Cardiac muscle cell (in vitro differentiated cells and primary cell): ENCODE measurements at places on chromosomes 16 and 17. TPM values are rescaled to one million over a fixed set of nuclear protein-coding genes. Genes with fewer than 3 reads are reported as not detected.
A peak's percentile ranks its signal among the peaks of the same experiment; 100 is the strongest.

DNA sequence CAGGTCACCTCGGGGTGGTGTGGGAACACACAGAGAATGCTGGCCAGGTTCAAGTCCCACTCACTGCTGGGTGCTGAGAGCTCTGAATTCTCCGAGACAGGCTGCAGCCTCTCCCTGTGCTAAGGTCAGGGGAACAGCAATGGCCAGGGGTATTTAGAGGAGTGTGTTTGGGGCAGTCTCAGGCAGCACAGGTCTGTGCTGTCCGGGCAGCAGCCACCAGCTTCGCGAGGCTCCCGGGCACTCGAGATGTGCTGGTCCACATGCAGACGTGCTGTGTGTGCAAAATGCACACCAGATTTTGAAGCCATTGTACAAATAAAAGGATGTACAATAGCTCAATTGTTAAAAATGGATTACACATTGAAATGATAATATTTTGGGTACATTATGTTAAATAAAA, 7.1 kb downstream of the NHERF1 start:
- no peak overlapping the region for H3K4me3 ChIP-seq
- H3K4me1 ChIP-seq, result peaks cover 27% of the 10 kb centered on the region
- no peaks in the 10 kb centered on the region for H3K36me3 ChIP-seq
- no peaks in the 10 kb centered on the region for H3K27me3 ChIP-seq
- DNase-seq, result no peak
- no peak overlapping the region for H3K27ac ChIP-seq

DNA sequence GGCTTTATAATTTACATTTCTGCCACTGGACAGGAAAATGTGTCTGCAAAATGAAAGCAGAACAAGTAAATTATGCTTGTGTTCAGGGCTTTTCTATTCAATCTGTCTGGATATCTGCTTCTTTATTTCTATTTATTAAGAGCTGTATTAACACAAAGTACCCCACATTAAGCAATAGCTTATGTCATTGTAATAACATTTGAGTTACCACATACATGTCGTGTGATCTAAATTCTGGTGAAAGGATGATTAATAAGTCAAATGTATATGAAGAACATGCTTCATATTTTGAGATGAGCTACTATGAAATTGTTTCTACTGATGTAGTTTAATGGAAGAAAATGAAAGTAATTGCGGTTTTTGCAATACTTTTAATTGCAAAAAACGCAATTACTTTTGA, 238.2 kb downstream of the KCNJ2 start:
- DNase-seq, result peak; percentile 52
- H3K27ac ChIP-seq, result no peak overlapping the region
- H3K36me3 ChIP-seq, result no peaks in the 10 kb centered on the region

DNA sequence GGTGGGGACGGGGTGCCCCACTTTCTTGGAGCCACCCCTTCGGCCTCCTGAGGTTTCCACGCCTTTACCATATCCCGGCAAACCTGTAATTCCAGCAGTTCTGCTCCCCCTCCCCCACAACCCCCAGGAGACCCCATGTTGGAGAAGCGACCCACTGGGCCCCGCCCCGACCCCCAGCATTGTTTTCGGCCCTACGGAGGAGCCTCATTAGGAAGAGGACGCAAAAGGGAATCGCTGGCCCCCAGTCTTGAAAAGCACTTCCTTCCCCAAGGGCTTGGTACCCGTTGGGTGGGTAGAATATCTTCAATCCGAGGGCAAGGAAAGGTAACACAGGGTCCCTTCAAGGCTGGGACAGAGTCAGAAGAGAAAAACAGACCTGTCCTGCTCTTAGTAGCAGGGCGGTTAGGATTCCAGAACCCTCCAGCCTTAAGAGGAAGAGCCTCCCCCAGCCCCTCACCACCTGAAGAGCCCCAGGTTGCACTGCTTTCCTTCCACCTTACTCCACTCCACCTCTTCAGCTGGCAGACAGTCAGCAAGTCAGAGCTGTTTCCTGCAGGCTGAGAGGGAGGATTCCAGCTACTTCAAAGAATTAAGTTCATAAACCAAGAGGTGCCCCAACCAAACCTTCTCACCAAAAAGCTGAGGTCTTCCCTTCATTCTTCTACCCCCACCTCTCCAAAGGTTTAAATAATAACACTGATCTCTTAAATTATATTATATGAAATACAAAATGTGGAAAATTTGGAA, 803 bp upstream of the TLCD2 start:
- H3K4me1 ChIP-seq, result peaks cover 5% of the 10 kb centered on the region
- DNase-seq, result no peak
- H3K27me3 ChIP-seq, result no peaks in the 10 kb centered on the region
- no peak overlapping the region for H3K27ac ChIP-seq
- peak overlapping the region; percentile 62 for H3K4me3 ChIP-seq

GRCh38 chr17:16948587-16949376, 23.1 kb downstream of the TNFRSF13B start:
- no peaks in the 10 kb centered on the region for H3K4me1 ChIP-seq
- H3K27me3 ChIP-seq, result no peaks in the 10 kb centered on the region
- no peak overlapping the region for H3K4me3 ChIP-seq
- H3K27ac ChIP-seq, result no peak overlapping the region
- no peaks in the 10 kb centered on the region for H3K36me3 ChIP-seq

ZNF469 gene
- total RNA-seq, result 0.24 and 0.35 TPM in 2 replicates

GRCh38 chr17:79191270-79191934, 116.8 kb downstream of the ENGASE start:
- DNase-seq, result no peak
- no peaks in the 10 kb centered on the region for H3K4me1 ChIP-seq
- no peak overlapping the region for H3K4me3 ChIP-seq
- H3K27me3 ChIP-seq, result peaks cover 32% of the 10 kb centered on the region

DNA sequence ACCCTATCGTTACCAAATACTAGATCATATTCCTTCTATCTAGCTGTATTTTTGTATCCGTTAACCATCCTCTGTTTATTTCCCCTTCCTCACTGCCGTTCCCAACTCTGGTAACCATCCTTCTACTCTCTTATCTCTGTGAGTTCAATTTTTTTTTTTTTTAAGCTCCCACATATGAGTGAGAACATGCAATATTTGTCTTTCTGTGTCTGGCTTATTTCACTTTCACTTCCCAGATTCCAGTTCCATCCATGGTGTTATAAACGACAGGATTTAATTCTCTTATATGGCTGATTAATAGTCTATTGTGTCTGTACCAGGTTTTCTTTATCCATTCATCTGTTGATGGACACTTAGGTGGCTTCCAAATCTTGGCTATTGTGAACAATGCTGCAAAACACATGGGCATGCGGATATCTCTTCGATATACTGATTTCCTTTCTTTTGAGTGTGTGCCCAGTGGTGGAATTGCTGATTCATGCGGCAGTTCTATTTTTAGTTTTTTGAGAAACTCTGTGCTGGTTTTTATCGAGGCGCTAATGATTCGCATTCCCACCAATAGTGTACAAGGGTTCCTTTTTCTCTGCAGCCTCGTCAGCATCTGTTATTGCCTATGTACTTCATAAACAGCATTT, 599.6 kb downstream of the TMEM114 start:
- no peak for DNase-seq
- no peak overlapping the region for H3K4me3 ChIP-seq
- no peaks in the 10 kb centered on the region for H3K4me1 ChIP-seq

DNA sequence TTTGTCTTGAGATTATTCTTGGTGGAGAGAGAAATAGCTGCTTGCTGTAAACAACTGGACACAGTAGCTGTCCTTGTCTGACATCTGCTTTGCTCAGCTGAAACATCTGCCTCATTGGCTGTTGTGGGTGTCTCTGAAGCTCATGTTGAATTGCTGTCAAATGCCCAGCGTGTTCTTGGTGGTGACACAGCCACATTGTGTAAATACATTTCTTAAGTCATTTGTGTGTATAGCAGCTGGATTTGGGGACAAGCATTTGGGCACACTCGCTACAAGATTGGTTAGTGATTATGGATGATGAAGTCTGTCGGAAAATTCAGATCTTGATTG, 5.3 kb downstream of the FAM234A start:
- no peak overlapping the region for H3K4me3 ChIP-seq
- H3K27me3 ChIP-seq, result no peaks in the 10 kb centered on the region
- H3K27ac ChIP-seq, result peak overlapping the region; percentile 83
- H3K4me1 ChIP-seq, result peaks cover 11% of the 10 kb centered on the region
- H3K36me3 ChIP-seq, result no peaks in the 10 kb centered on the region
- peak; percentile 30 for DNase-seq

MPG gene
- total RNA-seq, result 90.2 and 135 TPM in 2 replicates

APOH gene
- total RNA-seq, result not detected in 2 replicates

DNA sequence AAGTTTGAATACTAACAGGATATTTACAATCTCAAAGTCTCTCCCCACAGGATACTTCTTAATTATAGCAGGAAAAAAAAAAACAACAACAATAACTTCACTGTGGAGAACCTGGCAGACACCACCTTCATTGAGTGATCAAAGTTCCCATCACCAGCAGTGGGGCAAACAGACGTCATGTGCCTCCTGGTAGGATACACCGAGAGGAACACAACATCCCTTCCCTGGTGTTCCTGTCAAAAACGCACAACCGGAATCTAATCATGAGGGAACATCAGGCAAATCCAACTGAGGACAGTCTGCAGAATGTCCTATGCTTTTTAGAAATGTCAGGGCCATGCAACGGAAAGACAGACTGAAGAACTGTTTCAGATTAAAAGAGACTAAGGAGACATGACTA, 80.0 kb downstream of the ZFHX3 start:
- H3K27ac ChIP-seq, result no peak overlapping the region
- no peaks in the 10 kb centered on the region for H3K4me1 ChIP-seq
- no peaks in the 10 kb centered on the region for H3K27me3 ChIP-seq
- DNase-seq, result no peak

DNA sequence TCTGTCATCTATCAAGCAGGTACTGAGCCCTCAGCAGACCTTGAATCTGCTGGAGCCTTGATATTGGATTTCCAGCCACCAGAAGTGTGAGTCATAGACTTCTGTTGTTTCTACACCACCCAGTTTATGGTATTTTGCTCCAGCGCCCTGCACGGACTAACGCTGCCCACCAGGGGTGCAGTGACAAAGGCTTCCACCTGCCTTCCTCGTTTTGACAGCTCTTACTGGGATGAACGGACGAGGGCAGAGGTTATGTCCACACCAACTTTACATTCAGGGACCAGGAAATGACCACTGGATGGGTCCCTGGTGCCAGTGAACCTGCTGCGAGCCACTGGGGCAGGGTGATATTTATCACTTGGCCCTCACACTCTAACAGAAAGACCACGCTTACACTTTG, 66.6 kb upstream of the CBX4 start:
- H3K27ac ChIP-seq, result no peak overlapping the region
- H3K36me3 ChIP-seq, result no peaks in the 10 kb centered on the region
- H3K4me1 ChIP-seq, result no peaks in the 10 kb centered on the region
- H3K4me3 ChIP-seq, result no peak overlapping the region
- DNase-seq, result no peak

- peak overlapping the region; percentile 33 for H3K27ac ChIP-seq
- peaks cover 7% of the 10 kb centered on the region for H3K4me1 ChIP-seq
- H3K36me3 ChIP-seq, result no peaks in the 10 kb centered on the region
- H3K27me3 ChIP-seq, result no peaks in the 10 kb centered on the region
Observed at GRCh38 chr17:56699186-56699894, 105.8 kb downstream of the NOG start.

DNA sequence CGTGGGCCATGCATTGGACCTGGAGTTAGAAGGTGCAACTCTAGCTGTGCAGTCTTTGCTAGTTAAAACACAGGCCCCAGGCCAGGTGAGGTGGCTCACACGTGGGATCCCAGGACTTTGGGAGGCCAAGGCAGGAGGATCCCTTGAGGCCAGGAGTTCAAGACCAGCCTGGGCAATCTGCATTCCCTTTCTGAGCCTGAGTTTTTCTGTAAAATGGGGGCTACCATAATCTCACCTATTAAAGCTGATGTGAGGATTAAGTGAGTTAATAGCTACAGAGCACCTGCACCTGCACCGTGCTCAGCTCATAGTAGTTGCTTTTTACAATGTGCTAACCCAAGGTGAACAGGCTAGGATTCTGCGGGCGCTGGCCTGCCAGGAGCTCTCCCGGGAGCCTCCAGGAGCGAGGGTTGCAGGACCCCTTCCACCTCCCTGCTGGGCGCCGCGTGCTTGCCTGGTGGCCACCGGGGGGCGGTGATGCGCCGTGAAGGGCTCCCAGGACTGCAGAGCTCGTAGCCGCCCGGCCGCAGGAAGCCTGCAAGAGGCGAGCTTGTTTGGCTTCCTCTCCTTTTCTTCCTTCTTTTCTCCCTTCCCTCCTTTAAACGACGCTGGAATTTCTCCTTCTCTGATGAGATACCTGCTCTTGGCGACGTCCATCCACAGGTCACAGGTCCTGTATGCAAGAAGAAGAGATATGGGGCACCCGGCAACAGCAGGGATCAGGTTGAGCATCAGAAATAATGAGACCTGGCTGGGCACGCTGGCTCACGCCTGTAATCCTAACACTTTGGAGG, 51.3 kb downstream of the ZFP90 start:
- H3K36me3 ChIP-seq, result no peaks in the 10 kb centered on the region
- H3K4me3 ChIP-seq, result no peak overlapping the region
- H3K27ac ChIP-seq, result no peak overlapping the region
- peak; percentile 77 for DNase-seq

DNA sequence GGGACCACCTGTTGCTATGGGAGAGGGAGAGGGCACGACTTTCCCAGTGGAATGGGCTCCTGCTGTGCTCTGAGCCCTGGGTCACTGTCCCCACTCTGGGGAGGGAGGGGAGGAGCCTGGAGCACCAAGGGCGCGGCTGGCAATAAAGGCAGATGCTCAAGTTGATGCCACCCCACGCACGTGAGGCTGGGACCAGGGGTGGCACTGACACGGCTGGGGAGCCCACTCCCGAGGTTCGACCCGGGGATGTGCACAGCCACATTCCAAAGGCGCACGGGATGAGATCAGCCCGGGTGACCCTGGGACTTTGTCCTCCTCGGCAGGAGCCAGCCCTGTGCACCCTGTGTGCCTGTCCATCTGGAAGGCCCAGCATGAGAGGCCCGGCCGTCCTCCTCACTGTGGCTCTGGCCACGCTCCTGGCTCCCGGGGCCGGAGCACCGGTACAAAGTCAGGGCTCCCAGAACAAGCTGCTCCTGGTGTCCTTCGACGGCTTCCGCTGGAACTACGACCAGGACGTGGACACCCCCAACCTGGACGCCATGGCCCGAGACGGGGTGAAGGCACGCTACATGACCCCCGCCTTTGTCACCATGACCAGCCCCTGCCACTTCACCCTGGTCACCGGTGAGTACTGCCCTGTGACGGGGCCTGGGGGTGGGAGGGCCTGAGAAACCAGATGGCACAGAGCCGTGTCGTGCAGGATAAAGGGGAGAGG, at the start of gene ENPP7:
Gene ENPP7, plus strand, starts transcription at position 175 of the 715 bp plus-strand sequence. Its CDS starts 197 bp downstream, at position 372.
- H3K36me3 ChIP-seq, result no peaks in the 10 kb centered on the region
- H3K4me3 ChIP-seq, result no peak within 1 kb of the TSS
- no peak for DNase-seq
- H3K4me1 ChIP-seq, result no peaks in the 10 kb centered on the region

- no peak overlapping the region for H3K4me3 ChIP-seq
- peak overlapping the region; percentile 22 for H3K27ac ChIP-seq
- peaks cover 11% of the 10 kb centered on the region for H3K36me3 ChIP-seq
- H3K27me3 ChIP-seq, result no peaks in the 10 kb centered on the region
- peak; percentile 93 for DNase-seq
Observed at GRCh38 chr17:40452216-40452787, 9.1 kb downstream of the IGFBP4 start.
